ENCODE measurements at places on chromosomes 1 and 21.

GRCh38 chr1:240577095-240577494, 34.9 kb downstream of the GREM2 start:
- DNase-seq, result no peak

- DNase-seq, result no peak
Measured at GRCh38 chr1:8065369-8065768, 39.3 kb upstream of the ERRFI1 start.

DNA sequence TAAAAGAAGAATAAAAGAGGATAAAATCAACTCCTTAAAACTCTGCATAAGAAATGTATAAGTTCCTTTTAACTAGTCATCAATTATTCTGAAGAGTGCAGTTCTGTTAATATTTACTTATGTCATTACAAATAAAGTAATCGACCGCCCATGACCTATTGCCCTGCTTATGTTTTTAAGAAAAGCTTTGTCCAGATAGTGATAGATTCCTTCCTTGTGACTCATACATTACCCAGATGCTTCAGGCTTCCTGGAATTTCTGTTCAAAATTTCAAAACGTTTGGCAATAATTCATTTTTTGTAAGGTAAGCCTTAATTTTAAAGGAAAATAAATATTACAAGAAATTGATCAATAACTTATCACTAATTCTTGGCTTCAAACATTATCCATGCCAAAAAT, 918.2 kb upstream of the ADGRL2 start:
- no peak for DNase-seq

GRCh38 chr1:114353262-114353661, 157.7 kb downstream of the TRIM33 start:
- DNase-seq, result no peak

GRCh38 chr1:180854001-180854400, 58.7 kb upstream of the KIAA1614 start:
- DNase-seq, result no peak

GRCh38 chr1:205348554-205349487, 7.9 kb downstream of the KLHDC8A start:
- no peak for DNase-seq

- no peak for DNase-seq
Measured at GRCh38 chr1:152884966-152885624, 7.0 kb downstream of the SMCP start.

DNA sequence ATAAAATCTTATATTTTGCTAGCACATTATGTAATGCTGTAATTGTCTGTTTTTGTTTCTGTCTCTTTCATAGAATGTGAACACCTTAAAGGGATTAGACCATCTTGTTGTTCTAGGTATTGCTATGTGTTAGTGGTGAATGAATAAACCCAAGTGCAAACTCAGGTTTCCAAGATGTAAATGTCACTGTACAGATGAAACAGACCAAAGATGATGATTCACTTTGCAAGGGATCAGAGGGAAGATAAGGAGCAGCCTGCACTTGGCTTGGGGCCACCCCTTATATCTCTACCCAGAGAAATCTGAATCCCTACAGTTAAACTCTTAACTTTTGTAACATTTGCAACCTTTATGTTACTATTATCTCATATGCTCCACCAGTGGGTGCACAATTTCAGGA, 25.4 kb downstream of the UROD start:
- DNase-seq, result no peak

GRCh38 chr1:16145030-16145661, 10.7 kb downstream of the EPHA2 start:
- DNase-seq, result no peak

DNA sequence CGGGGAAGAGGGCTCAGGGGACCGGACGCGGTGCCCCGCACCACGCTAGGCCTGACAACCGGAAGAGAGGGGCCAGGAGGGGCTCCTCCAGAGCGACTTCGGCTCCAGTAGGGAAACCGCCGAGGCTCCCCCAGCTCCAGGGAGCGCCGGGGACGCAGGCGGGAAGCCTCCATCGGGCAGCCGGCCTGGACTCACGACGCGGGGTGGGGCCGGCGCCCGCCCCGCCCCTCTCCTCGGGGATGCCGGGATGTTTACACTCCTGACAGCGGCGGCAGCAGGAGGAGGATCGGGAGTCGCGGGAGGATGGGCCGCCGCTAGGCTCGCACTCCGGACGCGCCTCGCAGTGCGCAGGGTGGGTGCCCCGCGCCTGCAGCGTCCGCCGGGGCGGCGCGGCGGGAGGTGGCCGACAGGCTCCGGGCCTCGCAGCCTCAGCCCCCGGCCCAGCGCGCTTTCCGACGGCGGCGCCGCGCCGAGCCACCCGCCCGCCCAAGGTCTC, at the start of gene NEK7:
NEK7 (plus strand) TSS at position 254 of the 496 bp plus-strand sequence. CDS start 75,583 bp downstream, outside the sequence.
- peak; percentile 53 for DNase-seq

DNA sequence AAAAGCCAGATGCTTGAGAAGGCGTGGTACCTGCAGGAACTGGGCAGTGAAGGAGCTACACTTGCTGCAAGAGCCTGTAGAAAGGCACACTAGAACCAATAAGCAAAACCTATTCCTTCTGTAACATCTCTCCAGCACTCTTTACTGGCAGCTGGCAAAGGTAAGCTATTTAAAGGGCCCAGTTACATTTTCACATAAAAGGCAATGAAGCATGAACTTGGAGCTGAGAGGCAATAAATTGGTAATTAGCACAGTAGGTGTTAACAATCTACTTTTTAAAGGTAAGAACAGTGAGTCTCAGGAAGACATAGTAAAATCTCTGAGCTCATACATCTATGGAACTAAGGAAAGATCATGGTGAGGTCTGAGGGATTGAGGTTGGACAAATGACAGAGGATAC, 167.1 kb upstream of the OLFM3 start:
- peak; percentile 48 for DNase-seq

GRCh38 chr1:153667439-153667838, 3.4 kb downstream of the ILF2 start:
- DNase-seq, result no peak

GRCh38 chr1:156055281-156056048, 883 bp downstream of the LAMTOR2 start:
- no peak for DNase-seq

GRCh38 chr1:235102993-235103411, 25.6 kb downstream of the TOMM20 start:
- DNase-seq, result no peak

- no peak for DNase-seq
Measured at GRCh38 chr1:205392650-205393049, 29.2 kb downstream of the LEMD1 start.

- no peak for DNase-seq
Measured at GRCh38 chr1:32345289-32345827, 9.3 kb upstream of the MARCKSL1 start.

DNA sequence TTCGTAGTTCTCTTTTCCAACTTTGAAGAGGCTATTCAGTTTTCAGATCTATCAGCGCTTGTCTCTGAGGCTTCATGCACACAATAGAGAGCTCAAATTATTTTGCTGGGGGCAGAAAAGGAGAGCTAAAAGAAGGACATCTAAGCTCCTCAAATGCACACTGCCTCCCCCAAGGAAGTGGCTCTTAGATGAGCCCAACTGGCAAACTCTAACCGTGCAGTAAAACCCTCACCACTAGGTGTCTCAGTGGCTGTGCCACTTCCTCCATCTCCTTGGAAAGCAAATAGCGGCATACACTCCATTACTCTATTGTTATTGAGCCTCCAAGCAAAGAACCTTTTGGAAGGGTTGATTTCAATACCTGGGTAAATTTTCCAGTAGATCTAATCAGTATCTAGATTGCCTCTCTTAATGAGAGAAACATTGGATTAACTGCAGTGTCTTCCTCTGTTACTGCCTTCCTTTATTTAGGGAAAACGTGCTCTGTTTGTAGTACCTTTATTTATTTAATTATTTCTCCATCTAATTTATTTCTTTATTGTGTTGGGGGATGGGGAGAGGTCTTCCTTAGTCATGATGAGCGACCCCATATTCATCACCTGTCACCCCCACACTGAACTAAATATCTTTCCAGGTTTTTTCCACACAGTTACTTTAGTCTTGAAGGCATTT, 9.2 kb upstream of the SFPQ start:
- peak; percentile 95 for DNase-seq

DNA sequence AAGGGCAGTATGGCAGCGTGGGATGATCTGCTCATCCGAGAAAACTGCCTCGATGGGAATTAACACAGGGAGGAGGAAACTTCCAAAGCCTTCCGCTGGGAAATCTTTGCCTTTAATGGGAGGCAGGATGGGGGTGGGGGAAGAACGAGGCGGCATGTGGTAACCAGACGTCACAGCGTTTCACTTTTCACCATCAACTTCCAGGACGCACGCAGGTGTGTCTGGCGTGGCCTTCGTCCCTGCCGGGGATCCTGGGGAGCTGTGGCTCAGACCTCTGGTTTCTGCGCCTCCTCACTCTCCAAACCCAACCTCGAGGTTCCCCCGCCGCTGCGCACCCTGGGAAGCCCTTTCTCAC, 282 bp downstream of the RSPH1 start:
- no peak for DNase-seq

DNA sequence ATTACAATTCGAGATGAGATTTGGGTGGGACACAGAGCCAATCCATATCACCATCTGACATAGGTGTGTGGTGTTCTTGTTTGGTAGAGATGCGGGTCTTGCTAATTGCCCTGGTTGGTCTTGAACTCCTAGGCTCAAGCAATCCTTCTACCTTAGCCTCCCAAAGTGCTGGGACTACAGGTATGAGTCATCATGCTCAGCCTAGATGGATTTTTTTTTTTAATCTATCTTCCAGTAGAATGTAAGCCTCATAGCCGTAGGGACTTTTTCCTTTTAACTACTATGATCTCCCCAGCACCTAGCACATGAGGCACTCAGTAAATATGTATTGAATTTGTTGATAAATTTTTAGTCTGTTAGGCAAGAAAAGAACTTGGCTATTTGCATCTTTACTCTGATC, 94.6 kb upstream of the TENT5C start:
- DNase-seq, result no peak

DNA sequence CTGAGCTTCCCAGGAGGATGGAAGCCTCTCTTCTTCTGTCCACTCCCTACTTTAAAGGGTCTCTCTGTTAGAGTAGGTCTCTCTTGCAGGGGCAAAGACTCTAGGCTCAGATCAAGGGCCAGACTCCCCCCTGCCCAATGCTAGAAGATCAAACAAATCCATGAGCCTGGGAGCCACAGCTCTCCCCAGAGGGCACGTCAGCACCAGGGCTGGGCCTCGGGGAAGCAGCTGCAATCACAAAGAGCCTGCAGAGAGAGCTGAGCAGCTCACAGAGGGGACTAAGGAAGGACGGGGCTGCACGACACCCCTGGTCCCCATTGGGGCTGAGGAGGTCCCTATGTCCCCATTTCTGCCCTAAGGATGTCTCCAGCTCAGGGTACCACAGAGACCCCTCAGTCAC, 3.9 kb downstream of the CNTN2 start:
- DNase-seq, result no peak

DNA sequence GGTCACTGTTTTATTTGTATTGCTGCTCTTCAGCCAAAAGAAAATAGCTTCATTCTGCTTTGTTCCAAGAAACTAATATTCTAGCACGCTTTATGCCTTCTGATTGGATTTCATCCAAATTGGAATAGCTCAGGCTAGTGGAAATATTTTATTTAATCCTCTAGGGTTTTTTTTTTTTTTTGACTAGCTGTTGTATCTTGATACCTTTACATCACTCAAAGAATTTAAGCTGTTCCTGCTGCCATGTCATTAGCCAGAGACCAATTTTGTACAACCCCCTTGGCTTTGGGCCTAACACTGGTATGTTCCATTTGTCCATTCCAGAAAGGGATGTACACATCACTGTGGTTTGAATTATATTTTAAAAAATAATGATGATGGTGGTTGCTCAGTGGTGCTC, 103.0 kb downstream of the DISC1 start:
- DNase-seq, result no peak

GRCh38 chr1:219900201-219900600, 28.2 kb downstream of the SLC30A10 start:
- no peak for DNase-seq

- DNase-seq, result no peak
Measured at GRCh38 chr1:247362153-247362552, 30.5 kb upstream of the ZNF496 start.

GRCh38 chr1:44723496-44724295, 7.3 kb downstream of the RNU5D-1 start:
- DNase-seq, result no peak

DNA sequence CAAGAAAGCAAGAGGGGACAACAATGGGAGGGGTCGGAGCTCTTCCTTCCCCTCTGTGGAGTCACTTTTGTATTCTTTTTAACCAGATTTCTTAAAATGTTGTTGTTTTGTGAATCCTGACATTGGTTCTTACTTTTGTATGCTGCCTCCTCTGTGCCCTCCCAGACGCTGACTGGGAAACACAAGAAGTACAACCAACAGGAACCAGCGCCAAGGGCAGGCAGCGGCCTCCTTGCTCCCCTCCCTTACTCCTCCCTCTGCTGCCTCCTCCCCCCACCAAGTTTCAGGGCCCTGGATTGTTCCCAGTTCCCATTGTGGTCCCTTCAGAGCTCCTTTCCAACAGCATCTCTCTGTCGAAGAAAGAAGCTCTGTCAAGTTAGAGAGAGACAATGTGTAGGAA, 111.1 kb downstream of the BRINP2 start:
- DNase-seq, result no peak

DNA sequence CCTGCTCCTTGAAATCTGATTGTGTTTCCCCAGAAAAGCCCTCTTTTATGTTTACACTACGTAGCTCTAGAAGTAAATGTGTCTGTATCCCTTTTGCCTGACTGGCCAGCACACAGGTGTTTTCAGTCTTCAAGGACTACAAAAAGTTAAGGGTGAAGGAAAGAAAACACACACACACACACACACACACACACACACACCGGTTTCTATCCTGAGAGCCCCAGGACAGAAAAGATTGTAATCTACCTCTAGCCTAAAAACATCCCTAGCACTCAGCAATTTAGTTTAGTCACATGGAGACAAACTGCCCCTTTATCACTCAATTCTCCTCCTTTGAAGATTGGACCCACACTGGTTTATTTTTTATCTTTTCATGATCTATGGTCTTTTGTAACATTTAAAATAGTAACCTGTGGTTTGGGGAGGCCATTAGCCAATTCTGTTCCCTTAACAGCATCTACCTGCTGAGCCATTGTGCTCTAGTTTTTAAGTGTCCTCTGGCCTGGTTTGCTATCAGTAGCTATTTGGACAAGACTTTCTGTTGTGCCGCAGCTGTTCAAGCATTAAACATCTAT, 15.8 kb upstream of the TRIM45 start:
- DNase-seq, result no peak

DNA sequence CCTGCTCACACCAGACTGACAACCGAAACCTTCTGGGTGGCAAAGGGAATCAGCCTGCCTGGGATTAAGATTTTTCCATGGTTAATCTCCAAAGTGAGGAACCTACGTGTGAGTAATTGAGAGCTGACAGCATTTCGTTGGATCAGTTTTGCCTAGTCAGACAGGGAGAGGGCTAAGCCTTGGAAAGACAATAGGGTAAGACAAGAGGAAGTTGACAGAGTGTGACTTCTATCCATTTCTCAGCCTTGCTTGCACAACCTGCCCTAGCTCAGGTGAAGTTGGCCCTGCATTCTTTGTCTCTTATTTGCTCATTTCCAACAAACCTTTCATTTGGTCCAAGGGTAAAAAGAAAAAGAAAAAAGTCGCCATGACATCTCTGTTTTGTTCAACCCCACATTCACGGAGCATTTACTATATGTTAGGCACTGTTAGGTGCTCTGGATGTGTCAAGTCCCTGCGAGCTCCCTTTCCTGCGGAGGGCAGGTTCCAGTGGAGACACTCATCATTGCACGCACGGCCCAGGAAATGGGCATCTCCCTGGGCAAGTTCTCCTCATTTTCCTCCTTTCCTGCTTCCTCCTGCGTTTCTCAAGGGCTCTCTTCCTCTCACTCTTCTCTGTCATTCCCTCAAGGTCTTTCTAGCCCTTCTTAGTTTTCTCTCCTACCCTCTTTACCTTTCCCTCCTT, 23.3 kb downstream of the KIRREL1 start:
- no peak for DNase-seq
